ENCODE measurements at places on chromosomes 3 and 15.

- DNase-seq = no peak
Observed at GRCh38 chr3:189309400-189309975, 137.7 kb downstream of the TPRG1 start.

DNA sequence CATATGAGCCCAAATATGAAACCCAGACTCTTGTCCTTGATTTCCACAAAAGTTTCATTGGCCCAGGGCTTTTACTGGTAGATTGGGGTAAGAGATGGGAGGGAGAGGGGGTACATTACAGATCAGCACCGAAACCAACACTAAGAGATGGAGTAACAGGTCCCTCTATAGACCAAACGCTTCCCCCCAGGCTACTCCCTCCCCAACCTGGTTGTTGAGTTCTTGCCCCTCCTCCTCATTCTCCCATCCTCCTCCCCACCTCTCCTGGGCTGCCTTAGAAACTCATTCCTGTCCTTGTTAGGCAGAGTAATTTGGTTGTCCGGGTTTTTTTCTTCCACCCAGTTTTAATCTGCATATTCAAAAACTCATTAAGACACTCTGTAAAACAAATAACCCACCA lies 74.1 kb downstream of the MESD start:
- no peak for DNase-seq

GRCh38 chr15:68113273-68113672 lies 59.2 kb downstream of the PIAS1 start:
- DNase-seq = no peak

- no peak for DNase-seq
Observed at GRCh38 chr3:31165399-31165860, 271.0 kb upstream of the GADL1 start.

DNA sequence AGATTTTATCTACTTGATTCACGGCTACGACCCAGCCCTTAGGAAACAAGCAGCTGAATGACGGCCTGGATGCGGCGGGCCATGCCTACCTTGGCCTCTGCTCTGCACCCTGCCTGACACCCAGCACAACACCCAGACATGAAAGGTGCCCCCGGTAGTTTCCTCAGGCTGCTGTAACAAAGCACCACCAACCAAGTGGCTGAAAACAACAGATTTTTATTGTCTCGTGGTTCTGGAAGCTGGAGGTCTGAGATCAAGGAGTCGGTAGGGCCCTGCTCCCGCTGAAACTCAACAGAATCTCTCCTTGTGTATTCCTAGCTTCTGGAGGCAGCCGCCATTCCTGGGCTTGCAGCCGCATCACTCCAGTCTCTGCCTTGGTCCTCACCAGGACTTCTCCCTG lies 111.7 kb downstream of the ADCY5 start:
- no peak for DNase-seq

DNA sequence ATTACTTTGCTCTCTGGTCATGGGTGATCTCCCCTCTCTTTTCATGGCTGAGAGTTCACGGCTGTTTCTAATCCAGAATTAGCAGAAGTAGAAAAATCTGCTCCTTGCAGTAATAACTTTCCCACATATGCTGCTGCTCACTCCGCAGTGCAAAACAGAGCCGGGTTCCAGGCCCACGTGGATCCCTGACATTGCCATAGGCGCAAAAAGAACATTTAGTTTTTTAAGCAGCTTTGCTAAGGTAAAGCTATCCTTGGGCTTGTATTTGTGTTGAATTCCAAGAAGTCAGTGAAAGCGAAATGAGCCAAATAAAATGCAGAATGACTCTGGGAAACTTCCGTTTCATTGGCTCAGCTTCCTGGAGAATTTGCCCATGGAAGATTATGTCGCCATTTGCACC lies 633.7 kb upstream of the SUCLG2 start:
- no peak for DNase-seq
